Left ventricle myocardium superior (tissue), 1 donor: ENCODE measurements at places on chromosomes 2 and 18. TPM values are rescaled to one million over a fixed set of nuclear protein-coding genes. Genes with fewer than 3 reads are reported as not detected.

DNA sequence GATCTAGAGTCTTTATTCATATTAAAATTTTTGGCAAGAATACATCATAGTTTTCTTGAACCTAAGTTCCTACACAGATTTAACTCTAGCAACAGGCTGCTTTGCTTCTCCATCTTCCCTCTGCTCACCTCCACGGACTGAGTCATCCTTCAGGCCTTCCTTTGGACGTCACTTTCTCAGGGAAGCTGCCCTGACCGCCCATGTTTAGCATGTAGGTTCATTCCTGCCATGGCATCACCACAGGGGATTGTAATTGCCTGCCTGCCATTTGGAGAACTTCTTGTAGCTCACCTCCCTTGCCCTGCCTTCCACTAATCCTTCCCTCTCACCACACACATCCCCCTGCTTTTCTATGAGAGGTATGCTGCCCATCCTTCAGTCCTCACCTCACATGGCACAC is 43.9 kb upstream of the B3GNT2 start:
- DNase-seq = no peak

DNA sequence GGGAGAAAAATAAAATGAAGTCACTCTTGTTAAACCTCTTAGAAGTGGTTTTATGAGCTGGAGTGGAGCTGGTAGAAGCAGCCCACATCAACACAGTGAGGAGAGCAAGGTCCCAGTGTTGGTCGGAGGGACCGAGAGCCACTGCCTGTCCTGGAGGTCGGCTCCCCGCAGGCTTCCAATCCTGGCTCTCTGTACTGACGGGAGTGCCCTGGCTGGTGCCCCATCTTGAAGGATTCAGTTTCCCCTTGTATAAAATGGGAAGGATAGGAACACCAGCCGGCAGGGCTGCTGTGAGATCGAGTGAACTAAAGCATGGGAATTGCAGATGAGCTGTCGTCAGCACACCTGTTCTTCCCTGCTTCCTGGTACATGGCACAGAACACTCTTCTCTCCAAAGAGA is 104.3 kb upstream of the ID2 start:
- no peak for DNase-seq

GRCh38 chr2:10033251-10034006 is 9.9 kb upstream of the KLF11 start:
- no peak for DNase-seq

DNA sequence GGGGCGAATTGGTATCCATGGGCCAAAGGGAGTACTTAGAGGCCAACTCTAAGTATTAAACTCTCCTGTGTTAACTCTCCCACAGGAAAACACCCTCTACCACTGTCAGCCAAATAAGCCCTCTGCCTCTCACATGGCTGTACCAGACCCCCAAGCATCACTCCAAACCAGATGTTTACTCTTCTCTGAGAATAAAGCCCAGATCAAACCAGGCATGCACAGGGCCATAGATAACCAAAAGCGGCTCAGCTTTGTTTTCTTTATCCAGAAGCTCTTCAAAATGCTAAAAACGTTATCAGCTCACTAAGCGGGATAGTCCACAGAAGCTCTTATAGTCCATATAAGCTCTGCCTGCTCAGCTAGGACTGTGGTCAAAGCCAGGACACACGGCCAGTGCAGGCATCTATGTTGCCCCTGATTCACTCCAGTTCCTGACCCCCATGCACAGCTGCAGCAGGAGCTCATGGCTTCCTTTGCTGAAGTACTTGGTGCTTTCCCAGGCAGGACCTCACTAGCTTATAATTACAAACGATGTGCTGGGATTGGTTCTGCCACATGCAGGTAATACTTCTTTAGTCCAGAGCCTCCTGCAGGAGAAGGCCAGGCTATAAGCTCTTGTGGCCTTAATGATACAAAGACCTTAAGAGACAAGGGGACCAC is 21.0 kb upstream of the SEMA4C start:
- no peak for DNase-seq

DNA sequence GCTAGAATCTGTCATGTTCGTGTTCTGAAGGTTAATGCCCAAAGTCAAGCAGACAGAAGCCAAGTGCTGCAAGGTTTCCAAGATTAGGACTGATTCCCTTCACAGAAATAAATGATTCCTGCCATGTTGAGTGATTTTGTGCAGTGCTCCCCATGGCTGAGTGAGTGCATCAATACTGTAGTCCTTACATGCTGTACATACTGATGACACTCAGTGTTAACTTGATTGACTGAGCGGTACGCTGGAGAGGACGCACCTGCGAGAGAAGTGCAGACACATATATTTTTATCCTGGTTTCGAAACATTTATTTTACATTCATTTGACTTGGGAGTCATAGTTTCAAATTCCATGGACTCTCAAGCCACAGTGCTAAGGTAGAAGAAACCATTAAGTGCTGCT is 92.0 kb downstream of the ASXL3 start:
- no peak for DNase-seq

GRCh38 chr2:99960790-99961189 is 181.6 kb downstream of the AFF3 start:
- DNase-seq = peak; percentile 70

The CFAP65 gene
- not detected for total RNA-seq

GRCh38 chr18:36378205-36378604 is 80.7 kb downstream of the FHOD3 start:
- DNase-seq = no peak

DNA sequence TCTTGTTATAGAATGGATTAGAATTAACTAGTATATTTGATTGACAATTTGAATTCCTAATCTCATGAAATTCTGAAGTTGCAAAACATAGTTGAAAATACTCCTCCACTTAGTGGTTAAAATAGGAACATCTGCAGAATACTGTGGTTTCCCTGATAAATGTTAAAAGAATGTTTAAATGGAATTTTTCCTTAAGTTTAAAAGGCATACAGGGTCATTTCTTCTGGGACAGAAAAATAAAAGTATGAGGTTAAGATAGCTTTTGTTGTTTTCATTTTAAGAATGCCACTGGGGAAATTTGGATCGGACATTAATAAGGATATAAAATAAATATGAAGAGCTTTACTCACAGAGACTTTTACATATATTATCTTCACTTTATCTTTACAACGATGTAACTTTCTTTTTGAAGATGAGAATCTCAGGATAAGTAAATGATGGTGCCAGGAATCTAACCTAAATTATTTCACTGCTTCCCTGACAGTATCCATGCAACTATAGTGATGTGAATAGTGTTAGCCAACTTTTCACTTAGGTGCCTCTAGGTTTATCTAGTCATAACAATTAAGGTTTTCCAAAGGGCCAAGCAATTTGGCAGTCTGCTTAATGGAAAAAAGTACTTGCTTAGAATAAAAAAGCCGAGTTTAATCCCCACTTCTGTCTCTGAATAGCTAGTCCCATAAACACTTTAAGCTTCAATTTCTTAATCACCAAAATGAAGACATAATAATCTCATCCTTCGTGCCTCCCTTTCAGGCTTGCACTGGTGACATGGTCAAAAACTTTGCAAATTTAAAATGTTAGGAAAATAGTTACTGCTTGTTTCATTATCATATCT is 151.8 kb upstream of the STK17B start:
- DNase-seq = no peak

DNA sequence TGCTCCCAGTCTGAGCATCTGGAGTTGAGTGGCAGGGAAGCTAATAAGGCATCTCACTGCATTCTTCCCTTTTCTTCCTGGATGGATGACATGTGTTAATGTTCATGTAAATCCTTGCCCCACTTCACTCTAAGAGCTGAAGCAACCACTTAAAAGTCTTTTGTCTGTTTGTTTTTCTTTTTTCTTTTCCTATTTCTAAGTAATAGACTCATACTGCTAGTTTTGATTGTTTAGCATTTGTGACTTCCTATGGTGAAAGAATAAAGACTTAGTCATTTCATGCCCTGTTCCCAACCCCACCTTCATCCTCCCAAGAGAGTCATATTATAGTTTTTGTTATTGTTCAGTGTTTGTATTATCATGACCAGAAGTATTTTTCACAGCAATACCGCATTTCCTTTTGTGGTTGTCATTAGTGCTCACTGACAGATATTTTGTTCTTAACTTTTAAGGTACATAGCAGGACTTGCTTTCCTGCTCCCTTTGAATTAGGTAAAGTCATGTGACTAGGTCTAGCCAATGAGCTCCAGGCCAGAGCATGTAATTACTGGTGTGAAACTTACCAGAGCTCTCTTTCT is 18.1 kb upstream of the SPP2 start:
- DNase-seq = no peak

The CPLX4 gene
- total RNA-seq = not detected

DNA sequence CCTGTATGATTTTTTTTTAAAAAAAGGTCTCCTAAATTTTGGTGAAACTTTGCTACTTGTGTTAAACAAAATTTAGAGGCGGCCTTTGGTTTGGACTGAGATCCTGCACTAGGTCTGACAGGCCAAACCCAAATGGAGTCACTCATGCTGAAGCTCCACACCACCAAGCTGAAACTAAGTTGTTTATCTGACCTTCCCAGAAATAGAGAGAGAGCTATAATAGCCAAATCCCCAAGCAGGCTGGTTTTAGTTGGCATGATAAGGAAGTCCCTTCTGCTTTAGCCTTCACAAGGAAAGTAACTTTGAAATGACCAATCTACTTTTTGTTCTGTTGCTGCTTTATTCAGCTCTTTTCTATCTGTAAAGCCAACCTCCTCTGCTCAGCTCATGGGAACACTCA is 17.1 kb upstream of the THUMPD2 start:
- no peak for DNase-seq

The SYT4 gene
- total RNA-seq = 1.9 TPM

The USP37 gene
- 6.6 TPM for total RNA-seq

GRCh38 chr18:56775701-56776100 is 124.5 kb downstream of the WDR7 start:
- DNase-seq = no peak

DNA sequence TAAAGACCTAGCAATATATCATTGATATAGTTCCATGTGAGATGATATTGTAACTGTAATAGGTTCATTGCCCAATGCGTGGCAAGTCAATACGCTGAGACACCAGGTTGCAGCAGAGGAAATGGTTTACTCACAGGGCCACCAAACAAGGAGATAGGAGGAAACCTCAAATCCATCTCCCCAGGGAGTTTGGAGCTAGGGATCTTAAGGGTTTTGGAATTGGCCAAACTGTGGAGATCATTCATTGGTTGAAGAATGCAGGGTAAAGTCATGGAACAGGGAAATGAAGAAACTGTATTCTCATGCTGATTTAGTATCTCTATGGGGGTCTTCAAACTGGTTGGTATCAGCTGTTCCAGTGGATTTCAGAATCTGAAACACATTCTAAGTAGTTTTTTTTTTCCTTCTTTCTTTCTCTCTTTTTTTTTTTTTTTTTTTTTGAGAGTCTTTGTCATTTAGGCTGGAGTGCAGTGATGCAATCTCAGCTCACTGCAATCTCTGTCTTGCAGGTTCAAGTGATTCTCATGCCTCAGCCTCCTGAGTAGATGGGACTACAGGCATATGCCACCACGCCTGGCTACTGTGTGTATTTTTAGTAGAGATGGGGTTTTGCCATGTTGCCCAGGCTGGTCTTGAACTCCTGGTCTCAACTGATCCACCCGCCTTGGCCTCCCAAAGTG is 30.7 kb upstream of the PPM1B start:
- DNase-seq = no peak

The CDK15 gene
- total RNA-seq = 0.30 TPM

DNA sequence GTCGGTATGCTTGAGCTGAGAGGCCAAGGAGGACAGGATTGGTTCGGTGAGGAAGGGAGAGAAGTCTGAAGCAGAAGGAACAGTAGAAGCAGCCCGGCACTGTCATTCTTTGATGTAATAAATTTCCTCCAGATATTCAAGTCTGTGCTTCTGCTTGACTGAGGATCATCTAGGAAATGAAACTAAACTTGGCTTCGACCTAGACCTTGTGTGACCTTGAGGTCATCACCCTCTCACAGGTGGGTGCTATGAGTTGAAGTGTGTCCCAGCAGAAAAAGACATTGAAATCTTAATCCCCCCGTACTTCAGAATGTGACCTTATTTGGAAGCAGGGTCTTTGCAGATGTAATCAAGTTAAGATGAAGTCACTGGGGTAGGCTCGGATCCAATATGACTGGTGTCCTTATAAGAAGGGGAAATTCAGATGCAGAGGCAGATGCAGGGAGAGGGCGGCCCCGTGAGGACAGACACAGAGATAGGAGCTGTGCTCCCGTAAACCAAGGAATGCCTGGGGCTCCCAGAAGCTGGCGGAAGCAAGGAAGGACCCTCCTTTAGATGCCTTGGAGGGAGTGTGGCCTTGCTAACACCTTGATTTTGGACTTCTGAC is 49.0 kb downstream of the PRKCE start:
- DNase-seq = no peak

- no peak for DNase-seq
These were observed 1.5 kb upstream of the UGP2 start for GRCh38 chr2:63840081-63840784.

DNA sequence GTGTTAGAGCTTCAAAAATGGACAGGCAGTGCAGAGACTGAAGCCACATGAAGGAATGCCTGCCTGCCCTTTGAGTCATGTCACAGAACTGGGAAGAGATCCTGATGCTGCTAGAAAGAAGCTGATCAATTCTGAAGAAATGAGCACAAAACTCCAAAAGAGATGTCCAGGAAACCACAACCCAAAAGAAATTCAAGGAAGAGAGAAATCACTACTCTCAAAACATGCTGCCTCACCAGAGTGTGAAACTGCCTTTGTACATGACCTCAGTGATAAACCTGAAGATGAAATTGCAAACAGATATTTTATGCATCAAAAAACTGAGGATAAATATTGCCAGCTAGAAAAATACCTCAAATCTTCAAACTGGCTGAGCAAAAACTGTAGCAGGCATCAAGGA is 20.5 kb downstream of the USP40 start:
- DNase-seq = no peak
